Stomach (tissue), 19 donors: ENCODE measurements at places on chromosomes 4 and X. TPM values are rescaled to one million over a fixed set of nuclear protein-coding genes. Genes with fewer than 3 reads are reported as not detected.

DNA sequence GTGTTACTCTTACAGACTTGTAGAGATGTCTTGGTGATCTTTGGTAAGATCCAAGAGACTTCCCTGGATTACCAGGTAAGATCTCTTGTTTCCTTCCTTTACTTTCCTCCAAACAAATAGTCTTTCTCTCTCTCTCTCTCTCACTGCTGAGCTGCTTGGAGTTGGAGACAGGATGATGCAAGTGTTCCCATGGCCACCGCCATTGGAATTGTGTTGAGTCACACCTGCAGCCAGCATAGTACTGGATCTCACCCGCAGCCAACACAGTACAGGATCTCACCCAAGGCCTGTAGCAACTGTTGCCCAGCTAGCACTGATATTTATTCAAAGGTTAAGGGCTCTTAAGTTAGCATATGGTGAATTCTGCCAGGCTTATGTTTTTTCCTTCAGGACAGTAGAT is 1080.9 kb downstream of the FAT4 start:
- H3K27ac ChIP-seq: no peak overlapping the region
- DNase-seq: no peak
- no peaks in the 10 kb centered on the region for H3K36me3 ChIP-seq
- no peak overlapping the region for H3K4me3 ChIP-seq
- H3K4me1 ChIP-seq: no peaks in the 10 kb centered on the region

GRCh38 chr4:184282251-184282713 is 64.6 kb upstream of the ENPP6 start:
- peak; percentile 63 for DNase-seq
- peak overlapping the region; percentile 67 for H3K27ac ChIP-seq
- no peaks in the 10 kb centered on the region for H3K27me3 ChIP-seq
- H3K4me3 ChIP-seq: no peak overlapping the region
- H3K36me3 ChIP-seq: no peaks in the 10 kb centered on the region
- H3K4me1 ChIP-seq: peaks cover 18% of the 10 kb centered on the region

DNA sequence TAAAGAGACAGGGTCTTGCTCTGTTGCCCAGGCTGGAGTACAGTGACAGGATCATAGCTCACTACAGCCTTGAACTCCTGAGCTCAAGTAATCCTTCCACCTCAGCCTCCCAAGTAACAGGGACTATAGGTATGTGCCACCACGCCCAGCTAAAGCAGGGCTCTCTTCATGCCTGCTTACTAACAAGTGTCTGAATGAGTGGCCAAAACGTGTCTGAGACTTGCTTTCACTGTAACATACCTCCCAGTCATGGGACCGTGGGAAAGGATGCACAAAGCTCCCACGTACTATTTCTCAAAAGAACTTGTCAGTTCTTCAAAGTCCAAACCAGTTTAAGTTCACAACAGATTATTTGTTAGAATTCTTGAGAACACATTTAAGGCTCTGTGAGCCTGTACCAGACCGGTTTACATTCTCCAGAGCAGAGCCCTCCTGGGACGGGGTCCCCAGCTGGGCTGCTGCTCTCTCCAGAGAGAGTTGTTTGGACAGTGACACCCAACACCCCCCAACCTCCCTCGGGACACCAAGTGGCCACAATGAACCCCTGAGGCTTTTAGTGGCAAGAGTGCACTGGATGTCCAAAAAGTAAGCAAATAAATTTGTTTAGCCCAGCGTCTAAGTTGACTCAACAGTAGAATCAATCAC is 24.1 kb downstream of the SH3KBP1 start:
- DNase-seq: no peak
- H3K36me3 ChIP-seq: no peaks in the 10 kb centered on the region
- H3K4me3 ChIP-seq: no peak overlapping the region
- H3K4me1 ChIP-seq: no peaks in the 10 kb centered on the region
- H3K27me3 ChIP-seq: no peaks in the 10 kb centered on the region
- H3K27ac ChIP-seq: no peak overlapping the region

- H3K27ac ChIP-seq: no peak overlapping the region
- H3K4me3 ChIP-seq: no peak overlapping the region
- DNase-seq: no peak
These were observed 19.7 kb downstream of the OCRL start for GRCh38 chrX:129559783-129560182.

GRCh38 chr4:122360754-122361153 is 18.1 kb upstream of the ADAD1 start:
- H3K27me3 ChIP-seq: no peaks in the 10 kb centered on the region
- H3K4me1 ChIP-seq: no peaks in the 10 kb centered on the region
- H3K27ac ChIP-seq: no peak overlapping the region
- H3K4me3 ChIP-seq: no peak overlapping the region
- peaks cover 20% of the 10 kb centered on the region for H3K36me3 ChIP-seq

DNA sequence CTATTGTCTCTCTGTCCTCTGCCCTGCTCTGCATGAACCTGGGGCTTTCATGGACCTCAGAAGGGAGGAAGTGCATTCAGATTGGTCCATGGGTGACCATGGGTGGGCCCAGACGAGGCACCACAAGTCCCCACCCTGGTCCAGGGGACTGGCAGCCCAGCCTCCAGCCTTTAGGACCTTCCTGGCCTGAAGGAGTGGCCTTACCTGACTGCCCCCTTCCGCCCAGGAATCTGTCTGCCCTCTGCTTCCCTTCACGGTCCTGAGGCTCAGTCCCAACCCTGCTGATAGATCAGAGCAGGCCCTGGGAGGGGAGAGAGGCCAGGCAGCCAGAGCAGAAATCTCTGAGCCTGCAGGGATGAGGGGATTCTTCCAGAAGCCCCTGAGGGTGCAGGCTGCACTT is 455.4 kb downstream of the PCDH18 start:
- H3K4me1 ChIP-seq: no peaks in the 10 kb centered on the region
- no peak overlapping the region for H3K4me3 ChIP-seq
- no peak for DNase-seq

DNA sequence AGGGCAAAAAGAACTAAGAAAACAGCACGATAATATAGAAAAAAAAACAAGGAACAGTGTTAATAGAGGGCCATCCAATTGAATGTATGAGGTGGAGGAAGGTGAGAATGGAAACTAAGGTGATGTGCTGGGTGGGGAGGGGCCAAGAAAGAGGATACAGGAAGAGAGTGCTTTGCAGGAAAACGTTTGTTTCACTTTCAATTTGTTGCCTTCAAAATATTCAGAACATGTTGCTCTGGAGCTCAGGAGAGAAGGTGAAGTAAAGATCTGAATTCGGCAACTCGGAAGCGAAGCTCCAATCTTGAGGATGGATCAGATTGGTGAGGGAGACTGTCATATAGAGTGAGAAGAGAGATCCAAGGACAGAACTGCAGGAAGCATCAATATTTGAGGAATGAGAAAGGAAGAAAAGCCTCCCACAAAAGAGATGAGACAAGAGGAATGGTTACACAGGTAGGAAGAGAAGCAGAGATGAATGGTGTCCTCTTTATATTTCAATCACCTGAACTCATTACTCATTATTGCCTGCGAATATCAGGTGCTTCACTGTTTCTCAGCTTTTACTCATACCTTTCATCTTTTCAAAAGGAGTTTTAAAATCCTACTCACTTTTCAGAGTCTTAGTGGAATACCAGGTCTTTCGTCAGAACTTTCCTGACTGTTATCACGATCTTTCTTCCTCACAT is 14.7 kb upstream of the SEC24D start:
- H3K27me3 ChIP-seq: no peaks in the 10 kb centered on the region
- peak overlapping the region; percentile 47 for H3K4me3 ChIP-seq
- peaks cover 16% of the 10 kb centered on the region for H3K4me1 ChIP-seq
- H3K36me3 ChIP-seq: no peaks in the 10 kb centered on the region

WDR17 gene
- total RNA-seq: 6.6 TPM

DNA sequence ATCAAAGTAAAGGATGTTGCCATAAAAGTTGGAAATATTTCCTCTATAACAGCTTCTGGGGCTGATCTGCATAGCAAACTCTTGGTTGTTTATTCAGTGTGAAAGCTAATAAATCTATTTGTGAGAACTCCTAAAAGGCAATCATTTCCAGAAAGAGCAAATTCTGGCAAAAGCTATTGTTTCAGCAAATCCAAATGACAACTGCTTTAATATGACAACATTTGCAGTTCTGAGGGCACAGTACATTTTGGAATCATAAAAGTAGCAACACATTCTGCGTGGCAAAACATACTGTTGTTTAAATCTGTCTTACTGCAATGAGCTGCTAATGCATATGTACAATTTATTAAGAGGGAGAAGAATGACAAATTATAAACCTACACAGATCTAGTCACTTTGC is 818.1 kb downstream of the FSTL5 start:
- no peak overlapping the region for H3K4me3 ChIP-seq
- no peaks in the 10 kb centered on the region for H3K27me3 ChIP-seq
- no peaks in the 10 kb centered on the region for H3K36me3 ChIP-seq
- H3K27ac ChIP-seq: no peak overlapping the region
- DNase-seq: no peak
- no peaks in the 10 kb centered on the region for H3K4me1 ChIP-seq

GRCh38 chrX:130778773-130779172 is 124.2 kb downstream of the ENOX2 start:
- no peak overlapping the region for H3K27ac ChIP-seq
- no peak for DNase-seq
- no peaks in the 10 kb centered on the region for H3K27me3 ChIP-seq
- no peak overlapping the region for H3K4me3 ChIP-seq

- H3K36me3 ChIP-seq: no peaks in the 10 kb centered on the region
- DNase-seq: no peak
- no peak overlapping the region for H3K27ac ChIP-seq
- no peak overlapping the region for H3K4me3 ChIP-seq
- H3K27me3 ChIP-seq: no peaks in the 10 kb centered on the region
These were observed 1678.2 kb downstream of the ARAP2 start for GRCh38 chr4:34566091-34566490.

DNA sequence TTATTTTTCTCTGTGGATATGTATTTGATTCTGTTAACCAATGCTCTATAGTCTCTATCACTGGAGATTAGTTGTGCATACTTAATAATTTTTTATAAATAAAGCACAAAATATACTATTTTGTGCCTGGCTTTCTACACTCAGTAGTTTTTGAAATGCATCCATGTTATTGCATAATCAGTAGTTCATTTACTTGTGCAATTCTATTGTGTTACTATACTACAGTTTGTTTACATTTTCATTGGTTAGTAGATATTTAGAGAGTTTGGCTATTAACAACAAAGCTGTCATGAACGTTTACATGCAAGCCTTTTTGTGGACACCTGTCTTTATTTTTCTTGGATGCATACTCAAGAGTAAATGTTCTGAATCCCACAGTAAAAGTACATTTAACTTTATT is 265.0 kb upstream of the FAT4 start:
- DNase-seq: no peak
- H3K36me3 ChIP-seq: no peaks in the 10 kb centered on the region
- no peaks in the 10 kb centered on the region for H3K27me3 ChIP-seq
- no peaks in the 10 kb centered on the region for H3K4me1 ChIP-seq

DNA sequence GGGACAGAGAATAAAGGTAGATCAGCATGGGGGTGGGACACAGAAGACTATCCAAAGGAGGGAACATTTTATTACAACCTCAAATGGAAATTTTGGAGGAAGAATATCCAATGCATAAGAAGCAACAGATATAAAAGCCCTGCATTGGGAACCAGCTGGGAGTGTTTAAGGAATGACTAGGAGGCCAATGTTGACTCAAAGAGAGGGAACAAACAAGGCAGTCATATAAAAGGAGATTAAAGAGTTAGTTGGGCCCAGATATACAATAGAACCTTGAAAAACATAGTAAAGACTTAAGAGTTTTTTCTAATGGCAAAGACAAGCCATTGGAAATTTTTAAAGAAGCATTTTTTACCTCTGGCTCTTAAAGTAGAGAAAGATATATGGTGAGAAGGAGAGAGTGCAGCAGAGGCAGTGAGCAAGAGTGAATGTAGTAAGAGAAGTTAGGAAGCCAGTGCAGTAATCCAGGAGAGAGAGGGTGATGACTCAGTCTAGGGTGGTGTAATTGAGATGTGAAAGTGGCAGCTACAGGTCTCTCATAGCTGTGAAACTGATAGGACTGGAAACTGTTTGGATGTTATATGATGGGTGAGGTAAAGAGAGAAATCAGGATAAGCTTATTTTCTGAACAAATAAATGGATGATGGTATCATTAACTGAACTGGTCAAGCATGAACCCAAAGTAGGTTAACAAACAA is 182.2 kb upstream of the ATOH1 start:
- peak; percentile 36 for DNase-seq
- no peak overlapping the region for H3K27ac ChIP-seq
- no peaks in the 10 kb centered on the region for H3K4me1 ChIP-seq
- H3K4me3 ChIP-seq: no peak overlapping the region
- no peaks in the 10 kb centered on the region for H3K36me3 ChIP-seq

F11 gene
- not detected for total RNA-seq

- H3K4me3 ChIP-seq: no peak overlapping the region
- no peaks in the 10 kb centered on the region for H3K36me3 ChIP-seq
- peaks cover 8% of the 10 kb centered on the region for H3K27me3 ChIP-seq
- H3K4me1 ChIP-seq: no peaks in the 10 kb centered on the region
- H3K27ac ChIP-seq: no peak overlapping the region
These were observed 368.7 kb downstream of the MID1IP1 start for GRCh38 chrX:39169976-39170375.

DNA sequence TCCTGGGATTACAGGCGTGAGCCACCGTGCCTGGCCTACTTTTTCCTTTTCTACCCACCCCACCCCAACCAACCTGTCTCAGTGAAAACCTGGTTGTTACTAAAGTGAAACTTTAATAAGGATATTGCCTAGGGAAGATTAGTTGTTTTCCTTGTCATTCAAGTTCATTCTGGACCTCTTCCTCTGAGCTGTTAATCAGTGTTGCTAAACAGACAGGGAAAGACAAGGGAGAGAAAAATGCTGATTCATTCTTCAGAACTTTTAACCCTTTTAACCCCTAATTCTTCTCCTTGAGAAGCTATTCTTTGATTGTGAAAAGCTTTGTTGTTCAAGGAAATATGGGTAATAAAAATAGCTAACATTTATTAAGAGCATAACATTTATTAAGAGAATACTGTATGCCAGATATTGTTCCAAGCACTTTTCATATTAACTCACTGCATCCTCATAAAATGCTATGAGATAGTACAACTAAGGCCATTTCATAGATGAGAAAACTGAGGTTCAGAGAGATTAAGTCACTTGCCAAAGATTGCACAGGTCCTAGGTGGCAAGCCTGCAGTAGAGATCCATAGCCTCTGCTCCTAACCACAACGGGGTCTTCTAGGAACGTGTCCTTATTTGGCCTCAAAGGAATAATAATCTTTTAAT is 34.8 kb downstream of the OSTC start:
- no peaks in the 10 kb centered on the region for H3K36me3 ChIP-seq
- no peak overlapping the region for H3K4me3 ChIP-seq
- H3K27ac ChIP-seq: no peak overlapping the region
- no peak for DNase-seq

GRCh38 chr4:139767168-139767567 is 101.5 kb downstream of the MGST2 start:
- peaks cover 12% of the 10 kb centered on the region for H3K4me1 ChIP-seq
- no peaks in the 10 kb centered on the region for H3K27me3 ChIP-seq
- no peak overlapping the region for H3K27ac ChIP-seq
- no peaks in the 10 kb centered on the region for H3K36me3 ChIP-seq
- DNase-seq: no peak

PDHA2 gene
- not detected for total RNA-seq

GRCh38 chrX:22323541-22323940 is 50.8 kb downstream of the CBLL2 start:
- DNase-seq: no peak
- no peak overlapping the region for H3K4me3 ChIP-seq
- no peak overlapping the region for H3K27ac ChIP-seq
- H3K36me3 ChIP-seq: no peaks in the 10 kb centered on the region
